ENCODE measurements at places on chromosomes 3 and 15.

DNA sequence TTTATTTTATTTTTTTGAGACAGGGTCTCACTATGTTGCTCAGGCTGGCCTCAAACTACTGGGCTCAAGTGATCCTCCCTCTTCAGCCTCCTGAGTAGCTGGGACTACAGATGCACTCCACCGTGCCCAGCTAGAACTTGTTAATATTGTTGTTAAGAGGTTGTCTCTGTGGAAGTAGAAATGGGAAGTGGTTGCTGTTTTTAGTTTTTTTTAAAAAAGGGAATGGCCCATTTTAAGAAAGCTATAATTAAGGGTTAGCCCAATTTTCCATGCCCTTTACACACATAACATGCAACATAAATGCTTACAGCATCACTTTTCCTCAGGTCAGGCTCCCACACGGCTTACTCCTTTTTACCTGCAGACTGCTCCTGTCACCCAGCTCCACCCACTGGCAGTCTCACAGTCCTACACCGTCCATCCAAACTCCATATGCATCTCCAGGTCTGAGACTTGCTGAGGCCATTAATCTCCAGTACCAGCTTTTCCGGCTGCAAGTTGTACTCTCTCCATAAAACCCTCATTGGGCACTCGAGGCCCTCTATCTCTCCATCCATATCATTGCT is 19.8 kb downstream of the MORC1 start:
- DNase-seq, result no peak

- no peak for DNase-seq
Observed at GRCh38 chr15:32688151-32688639, 29.6 kb upstream of the GREM1 start.

DNA sequence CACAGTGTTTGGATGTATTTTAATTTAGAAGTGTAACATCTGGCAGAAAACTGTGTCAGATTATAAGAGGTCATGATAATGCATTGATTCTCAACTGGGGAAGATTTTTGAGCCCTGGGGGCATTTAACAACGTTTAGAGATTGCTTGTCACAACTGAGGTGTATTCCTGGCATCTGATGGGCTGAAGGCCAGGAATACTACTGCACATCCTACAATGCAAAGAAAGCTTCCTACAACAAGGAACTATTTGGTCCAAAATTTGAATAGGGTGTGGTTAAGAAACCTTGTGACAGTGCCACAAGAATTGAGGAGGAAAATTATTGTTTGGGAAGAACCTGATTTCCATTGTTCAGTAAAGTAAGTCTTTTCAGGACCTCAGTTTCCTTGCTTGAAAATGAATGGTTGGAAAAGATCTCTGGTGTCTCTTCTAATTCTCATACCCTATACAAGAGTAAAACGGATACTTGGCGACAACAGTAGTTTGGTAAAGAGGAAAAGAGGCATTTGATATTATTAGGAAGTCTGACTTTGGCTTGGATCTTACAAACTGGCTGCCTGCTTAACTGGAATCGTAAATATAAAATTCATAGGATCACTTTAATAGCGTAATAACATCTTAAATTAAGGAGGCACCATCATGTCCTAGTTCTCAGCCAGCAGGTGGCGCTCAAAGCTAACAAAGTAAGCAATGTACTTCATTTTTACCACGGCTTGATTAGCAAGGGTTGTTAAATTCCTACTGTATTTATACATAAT is 4.3 kb downstream of the DAZL start:
- DNase-seq, result peak; percentile 73

GRCh38 chr3:147937341-147937740 is 528.2 kb downstream of the ZIC1 start:
- no peak for DNase-seq

- no peak for DNase-seq
Observed at GRCh38 chr3:126028096-126028495, 55.8 kb downstream of the SLC41A3 start.

- peak; percentile 3 for DNase-seq
Observed at GRCh38 chr15:71443538-71443937, 328.3 kb downstream of the THSD4 start.

DNA sequence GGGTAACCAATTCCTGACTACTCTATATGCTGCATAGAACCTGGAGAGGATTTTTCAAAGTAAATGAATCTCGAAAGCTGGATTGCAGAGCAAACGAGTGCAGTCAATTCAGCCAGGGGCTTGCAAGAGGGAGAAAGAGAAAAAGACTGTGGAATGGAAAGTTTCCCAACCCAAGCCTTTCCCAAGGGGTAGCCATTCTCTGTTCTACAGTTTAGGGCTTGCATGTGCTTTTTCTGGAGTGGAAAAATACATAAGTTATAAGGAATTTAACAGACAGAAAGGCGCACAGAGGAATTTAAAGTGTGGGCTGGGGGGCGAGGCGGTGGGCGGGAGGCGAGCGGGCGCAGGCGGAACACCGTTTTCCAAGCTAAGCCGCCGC is 511 bp upstream of the RARB start:
- DNase-seq, result no peak

DNA sequence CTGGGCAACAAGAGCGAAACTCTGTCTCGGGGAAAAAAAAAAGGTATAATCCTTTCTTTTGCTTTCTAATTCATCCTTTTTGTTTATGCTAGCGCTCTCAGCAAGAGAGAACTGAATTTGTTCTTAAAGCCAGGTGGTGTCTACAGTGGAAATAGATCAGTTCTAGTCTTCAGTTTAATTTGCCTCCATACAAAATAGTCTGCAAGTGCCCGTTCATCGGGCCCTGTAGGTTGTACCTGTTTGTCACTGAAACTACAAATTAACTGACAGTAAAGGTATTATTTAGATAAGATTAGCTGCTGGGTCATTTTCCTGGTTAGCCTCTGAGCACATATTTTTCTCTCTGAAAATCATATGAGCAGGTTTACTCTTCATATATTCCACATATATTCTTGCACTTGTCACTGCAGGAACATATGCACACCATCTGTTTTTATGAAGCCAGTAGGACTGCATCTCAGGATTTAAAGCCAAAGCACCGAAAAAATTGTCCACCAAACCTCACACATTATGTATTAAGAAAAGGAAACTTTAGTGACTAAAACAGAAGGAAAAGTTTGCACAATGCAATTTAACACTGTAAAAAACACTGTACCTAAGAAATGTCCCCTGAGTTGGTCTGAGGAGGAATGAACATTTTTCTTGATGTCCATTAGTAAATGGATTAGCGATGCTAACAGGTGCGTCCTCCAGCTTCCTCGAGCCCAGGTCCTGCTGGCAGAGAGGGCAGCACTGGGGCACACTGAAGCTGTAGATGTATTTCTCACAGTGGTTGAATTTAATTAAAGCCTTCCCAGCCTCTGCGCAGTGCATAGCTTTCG is 437 bp downstream of the MKRN2OS start:
- DNase-seq, result no peak
